ENCODE measurements at places on chromosomes 2 and 18. TPM values are rescaled to one million over a fixed set of nuclear protein-coding genes. Genes with fewer than 3 reads are reported as not detected.

Gene EN1
- total RNA-seq = not detected

Gene NDC80
- total RNA-seq = 1.7 TPM

Gene KDSR
- 36.9 TPM for total RNA-seq

Gene GALNT3
- total RNA-seq = 0.33 TPM

Gene ZBTB14
- total RNA-seq = 10.9 TPM

Gene AQP12B
- not detected for total RNA-seq

Gene IL36A
- total RNA-seq = not detected

Gene CHST9
- not detected for total RNA-seq

Gene UGT1A4
- total RNA-seq = not detected

Gene MTCL1
- 80.1 TPM for total RNA-seq

Gene SERPINB3
- not detected for total RNA-seq

Gene C2orf66
- total RNA-seq = 0.17 TPM

Gene ICA1L
- 7.1 TPM for total RNA-seq

Gene ZSWIM2
- total RNA-seq = not detected

Data from smooth muscle cell of trachea (primary cell).